AG09309 (cell line): ENCODE measurements at places on chromosomes 5 and 9.

GRCh38 chr5:134819407-134819963 lies 26.3 kb upstream of the C5orf24 start:
- DNase-seq: no peak

- DNase-seq: no peak
These were observed 69.4 kb downstream of the RAPGEF1 start for GRCh38 chr9:131670247-131671132.

DNA sequence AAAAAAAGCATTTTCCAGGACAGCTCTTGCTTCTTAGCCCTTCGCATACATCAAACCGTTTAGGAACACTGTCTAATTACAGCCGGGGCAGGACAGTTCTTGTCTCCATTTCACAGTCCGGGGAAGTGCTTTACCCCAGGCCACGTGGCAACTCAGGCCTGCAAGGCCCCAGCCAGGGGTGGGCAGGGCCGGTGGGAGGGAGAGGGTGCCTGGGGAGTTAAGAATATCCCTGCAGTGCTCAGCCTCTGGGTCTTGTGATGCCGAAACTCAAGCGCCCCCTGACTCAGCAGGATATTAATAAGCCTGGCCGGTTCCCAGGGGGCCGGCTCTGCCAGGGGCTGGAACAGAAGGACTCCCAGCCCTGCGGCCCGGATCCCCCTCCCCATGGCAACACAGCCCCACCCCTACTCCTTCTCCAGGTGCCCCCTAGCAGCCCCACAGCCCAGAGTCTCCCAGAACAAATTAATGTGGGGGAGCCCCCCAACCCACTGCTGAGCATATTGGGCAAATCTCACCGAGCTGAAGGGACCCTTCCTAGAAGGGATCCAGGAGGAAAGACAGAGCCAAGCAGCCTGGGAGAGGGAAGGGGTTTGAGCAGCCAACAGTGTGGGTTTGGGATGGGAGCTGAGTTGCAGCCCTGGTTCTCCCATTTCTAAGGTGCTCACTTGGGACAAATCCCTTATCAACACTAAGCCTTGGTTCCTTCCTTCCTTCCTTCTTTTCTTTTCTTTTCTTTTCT lies 45.3 kb downstream of the PLPP7 start:
- DNase-seq: no peak

- no peak for DNase-seq
These were observed 109.6 kb downstream of the ADAMTS2 start for GRCh38 chr5:179235416-179236400.

GRCh38 chr9:124041817-124042116 lies 30.2 kb downstream of the LHX2 start:
- DNase-seq: no peak
